ENCODE measurements at places on chromosomes 6 and 20. TPM values are rescaled to one million over a fixed set of nuclear protein-coding genes. Genes with fewer than 3 reads are reported as not detected.
A peak's percentile ranks its signal among the peaks of the same experiment; 100 is the strongest.

Gene UCKL1
- 49.7 TPM for total RNA-seq

- peaks cover 56% of the 10 kb centered on the region for H3K4me1 ChIP-seq
- DNase-seq, result peak; percentile 54
- no peaks in the 10 kb centered on the region for H3K36me3 ChIP-seq
- H3K27ac ChIP-seq, result peak overlapping the region; percentile 84
- H3K4me3 ChIP-seq, result peak overlapping the region; percentile 29
- H3K27me3 ChIP-seq, result peaks cover 4% of the 10 kb centered on the region
Observed at GRCh38 chr6:470901-471448, 79.4 kb downstream of the IRF4 start.

DNA sequence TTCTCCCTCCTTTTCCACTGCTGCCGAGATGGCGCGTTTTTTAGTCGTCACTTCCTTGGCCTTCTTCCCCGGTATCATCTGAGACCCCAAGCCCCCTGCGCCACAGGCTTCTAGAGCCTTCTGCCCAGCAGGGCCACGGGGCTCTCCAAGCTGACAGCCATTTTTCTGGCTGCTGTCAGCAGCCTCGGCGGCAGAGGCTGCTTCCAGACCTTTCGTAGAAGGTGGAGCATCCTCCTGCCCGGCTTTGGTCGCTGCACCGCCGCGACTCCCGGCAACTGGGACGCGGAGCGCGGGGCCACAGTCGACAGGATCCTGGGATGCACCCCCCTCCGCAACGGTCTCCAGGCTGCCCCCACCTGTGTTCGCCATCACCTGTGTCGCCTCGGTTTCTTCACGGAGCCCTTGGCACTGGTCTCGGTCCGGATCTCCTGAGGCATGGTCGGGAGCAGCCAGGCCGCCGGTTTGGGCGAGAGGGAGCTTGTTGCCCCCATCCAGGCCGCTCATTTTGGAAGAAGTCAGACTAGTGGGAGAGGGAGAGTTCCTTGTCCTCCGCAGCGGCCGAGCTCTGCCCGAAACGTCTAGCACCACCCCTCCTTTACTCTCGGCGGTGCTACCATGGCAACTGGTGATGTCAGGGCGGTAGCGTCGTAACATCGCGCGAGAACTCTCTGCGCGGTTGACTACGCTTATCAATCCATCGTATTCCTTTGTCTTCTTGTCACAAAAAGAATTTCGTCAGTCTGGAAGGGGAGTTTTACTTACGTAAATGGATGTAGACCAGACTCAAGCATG lies at the start of gene TSPYL4:
Gene TSPYL4, minus strand, starts transcription at position 571 of the 792 bp plus-strand sequence. Its CDS starts 67 bp downstream, at position 504.
- no peaks in the 10 kb centered on the region for H3K27me3 ChIP-seq
- H3K27ac ChIP-seq, result no peak within 1 kb of the TSS
- peaks cover 1% of the 10 kb centered on the region for H3K4me1 ChIP-seq
- peak; percentile 80 for DNase-seq

DNA sequence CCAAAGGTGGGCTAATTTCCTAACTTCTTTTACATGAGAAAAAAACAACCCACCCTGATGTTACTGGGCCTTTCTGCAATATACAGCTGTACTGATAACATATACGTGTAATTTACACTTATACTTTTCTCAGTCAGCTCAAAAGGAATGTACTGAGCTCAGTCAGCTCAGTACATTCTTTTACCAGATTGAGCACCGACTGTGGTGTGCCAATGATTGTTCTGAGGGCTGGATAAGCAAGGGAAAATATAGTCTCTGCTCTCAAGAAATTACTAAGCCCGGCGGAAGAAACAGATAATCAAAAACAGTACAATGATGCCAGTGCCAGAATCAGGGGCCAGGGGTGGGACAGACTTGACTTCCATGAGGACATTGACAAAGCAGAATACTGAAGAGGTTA lies 10.0 kb upstream of the BLOC1S5 start:
- no peak overlapping the region for H3K4me3 ChIP-seq
- no peaks in the 10 kb centered on the region for H3K27me3 ChIP-seq
- H3K36me3 ChIP-seq, result peaks cover 6% of the 10 kb centered on the region
- no peak overlapping the region for H3K27ac ChIP-seq
- no peaks in the 10 kb centered on the region for H3K4me1 ChIP-seq

- H3K27ac ChIP-seq, result no peak overlapping the region
- no peak for DNase-seq
- H3K27me3 ChIP-seq, result peaks cover 5% of the 10 kb centered on the region
- no peaks in the 10 kb centered on the region for H3K36me3 ChIP-seq
- H3K4me3 ChIP-seq, result no peak overlapping the region
Observed at GRCh38 chr20:58596750-58597248, 54.3 kb upstream of the STX16 start.

DNA sequence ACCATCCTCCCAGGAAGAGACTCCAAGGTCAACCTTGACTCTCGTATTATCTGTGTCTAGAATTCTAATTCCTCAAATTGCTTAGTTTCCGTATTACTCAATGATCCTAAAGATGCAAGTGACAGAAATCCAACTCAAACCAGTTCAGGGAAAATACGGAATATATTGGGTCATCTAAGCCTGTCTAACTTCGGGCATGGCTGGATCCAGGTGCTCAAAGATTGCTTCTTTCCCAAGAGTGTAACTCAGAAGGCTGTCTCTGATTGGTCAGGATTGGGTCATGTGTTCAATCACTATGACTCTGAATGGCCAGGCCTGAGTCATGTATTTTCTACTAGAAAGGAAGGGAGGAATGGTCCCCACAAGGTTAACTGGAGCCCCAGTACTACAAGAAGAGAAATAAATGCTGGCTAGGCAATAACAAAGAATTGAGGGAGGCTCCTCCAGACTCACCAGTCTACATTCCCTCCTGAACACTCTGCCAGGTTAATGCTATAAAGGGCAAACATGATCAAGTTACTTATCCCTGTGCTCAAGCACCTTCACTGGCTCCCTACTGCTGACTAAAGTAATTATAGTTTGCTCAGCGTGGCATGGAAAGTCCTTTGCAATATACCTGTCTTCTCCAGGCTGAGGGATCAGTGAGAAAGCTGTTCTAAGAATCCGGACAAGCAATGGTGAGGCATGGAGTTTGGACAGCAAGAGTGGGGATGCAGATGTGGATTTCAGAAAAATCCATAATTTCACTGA lies 15.4 kb upstream of the PREX1 start:
- no peak for DNase-seq
- H3K27me3 ChIP-seq, result no peaks in the 10 kb centered on the region
- H3K36me3 ChIP-seq, result no peaks in the 10 kb centered on the region
- H3K4me3 ChIP-seq, result no peak overlapping the region

DNA sequence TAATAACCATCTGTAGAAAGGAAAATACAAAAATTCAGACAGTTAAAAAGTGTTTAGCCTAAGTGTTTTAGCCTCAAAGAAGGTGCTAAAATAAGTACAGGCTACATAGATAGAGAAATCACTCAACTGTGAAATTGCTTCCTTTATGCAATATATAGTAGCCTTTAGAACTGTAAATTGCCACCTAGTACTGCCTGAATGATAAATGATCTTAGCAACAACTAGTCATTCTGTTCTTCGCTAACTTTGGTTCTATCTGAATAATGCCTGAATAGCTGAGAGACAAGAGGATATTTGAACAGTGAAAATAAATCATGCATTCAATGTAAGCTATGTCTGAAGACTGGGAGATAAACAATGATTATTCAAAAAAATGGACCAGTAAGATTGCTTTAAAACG lies 603.3 kb upstream of the PTCHD4 start:
- no peak for DNase-seq
- H3K4me1 ChIP-seq, result no peaks in the 10 kb centered on the region
- H3K36me3 ChIP-seq, result no peaks in the 10 kb centered on the region
- no peaks in the 10 kb centered on the region for H3K27me3 ChIP-seq
- no peak overlapping the region for H3K4me3 ChIP-seq

Gene POPDC3
- total RNA-seq, result not detected

Gene SIRPA
- 10.2 TPM for total RNA-seq

- H3K27ac ChIP-seq, result no peak overlapping the region
- H3K36me3 ChIP-seq, result no peaks in the 10 kb centered on the region
- DNase-seq, result no peak
- H3K4me1 ChIP-seq, result peaks cover 7% of the 10 kb centered on the region
Observed at GRCh38 chr6:37115236-37115895, 54.6 kb upstream of the PIM1 start.

- no peaks in the 10 kb centered on the region for H3K36me3 ChIP-seq
- DNase-seq, result no peak
- no peak overlapping the region for H3K27ac ChIP-seq
- H3K27me3 ChIP-seq, result peaks cover 3% of the 10 kb centered on the region
- no peak overlapping the region for H3K4me3 ChIP-seq
- H3K4me1 ChIP-seq, result no peaks in the 10 kb centered on the region
Observed at GRCh38 chr6:112172540-112172939, 81.8 kb downstream of the LAMA4 start.

DNA sequence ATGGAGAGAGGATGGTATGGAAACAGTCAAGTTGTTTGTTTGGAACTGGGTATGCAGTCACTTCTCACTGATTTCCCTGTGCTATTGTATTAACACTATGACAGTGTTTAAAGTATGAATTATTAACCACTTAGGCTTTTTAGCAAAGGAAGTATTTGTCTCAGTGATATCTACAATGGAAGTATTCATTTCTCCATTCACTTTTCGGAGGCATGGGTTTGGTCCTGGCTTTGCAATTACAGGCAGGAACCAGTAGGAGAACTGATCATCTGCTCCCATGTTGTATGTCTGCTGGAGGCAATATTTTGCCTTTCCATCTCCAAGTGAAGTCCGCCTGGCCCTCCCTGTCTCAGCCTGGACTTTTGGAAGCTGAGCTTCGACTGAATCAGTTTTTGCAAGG lies 30.6 kb upstream of the EXOC2 start:
- peaks cover 16% of the 10 kb centered on the region for H3K27me3 ChIP-seq
- H3K4me1 ChIP-seq, result peaks cover 4% of the 10 kb centered on the region
- no peak overlapping the region for H3K4me3 ChIP-seq
- no peak for DNase-seq
- no peak overlapping the region for H3K27ac ChIP-seq

DNA sequence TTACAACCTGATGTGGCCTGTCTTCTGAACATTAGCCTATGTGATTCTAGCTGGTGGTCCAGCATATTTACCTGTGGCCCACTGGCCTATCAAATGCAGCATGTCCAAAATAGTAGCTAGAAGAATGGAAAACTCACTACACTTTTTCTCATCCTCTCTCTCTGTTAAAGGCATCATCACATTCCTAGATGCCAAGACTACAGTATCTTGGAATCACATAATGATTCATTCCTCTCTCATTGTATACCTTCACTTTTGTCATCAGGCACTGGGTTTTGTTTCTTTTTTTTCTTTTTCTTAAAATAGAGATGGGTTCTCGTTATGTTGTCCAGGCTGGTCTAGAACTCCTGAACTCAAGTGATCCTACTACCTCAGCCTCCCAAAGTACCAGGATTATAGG lies 45.0 kb downstream of the FAM83B start:
- no peaks in the 10 kb centered on the region for H3K36me3 ChIP-seq
- no peaks in the 10 kb centered on the region for H3K27me3 ChIP-seq
- H3K27ac ChIP-seq, result no peak overlapping the region
- no peaks in the 10 kb centered on the region for H3K4me1 ChIP-seq
